ENCODE measurements at places on chromosomes 4 and X.

DNA sequence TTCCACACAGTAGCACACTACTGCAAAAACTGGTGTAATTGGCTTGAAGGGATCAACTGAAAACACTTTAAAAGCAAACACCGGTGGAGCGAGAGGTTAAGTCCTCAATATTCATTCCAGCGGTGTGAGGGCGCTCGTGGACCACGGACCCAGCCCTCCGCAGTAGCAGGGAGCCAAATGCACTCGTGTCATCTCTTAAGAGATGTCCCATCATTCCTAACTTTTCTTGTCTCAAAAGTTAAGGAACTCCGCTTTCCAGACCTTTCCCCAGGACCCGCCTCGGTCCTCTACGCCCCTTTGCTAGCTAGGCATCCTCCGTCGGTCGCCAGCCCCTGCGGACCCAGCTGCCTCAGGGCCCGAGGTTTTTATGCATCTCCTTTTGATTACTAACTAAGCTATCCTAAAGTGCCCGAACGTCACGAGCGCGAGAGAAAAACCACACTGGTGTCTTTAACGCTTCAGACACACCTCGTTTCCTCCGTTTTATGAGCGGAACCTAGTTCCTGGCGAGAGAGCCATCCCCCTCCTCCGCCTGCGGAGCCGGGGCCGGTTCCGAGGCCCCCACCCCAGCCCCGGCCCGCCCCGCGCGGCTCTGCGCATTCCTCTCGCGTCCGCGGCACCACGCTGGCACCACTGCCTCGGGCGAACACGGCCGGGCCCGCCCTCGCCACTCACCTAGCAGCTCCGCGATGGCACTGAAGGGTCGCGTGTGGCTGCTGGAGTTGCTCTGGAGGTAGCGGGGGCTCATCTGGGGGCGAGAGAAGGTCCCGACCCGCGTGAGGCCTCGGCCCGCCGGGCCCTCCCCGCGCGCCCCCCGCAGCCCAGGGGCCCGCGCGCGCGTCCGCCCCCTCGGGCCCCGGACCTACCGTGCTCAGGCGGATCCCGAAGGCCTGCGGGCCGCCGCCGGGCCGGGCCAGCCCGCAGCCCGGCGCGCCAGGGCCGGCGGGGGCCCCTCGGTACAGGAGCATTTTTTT, 723 bp downstream of the MORC4 start:
- peak; percentile 27 for DNase-seq

DNA sequence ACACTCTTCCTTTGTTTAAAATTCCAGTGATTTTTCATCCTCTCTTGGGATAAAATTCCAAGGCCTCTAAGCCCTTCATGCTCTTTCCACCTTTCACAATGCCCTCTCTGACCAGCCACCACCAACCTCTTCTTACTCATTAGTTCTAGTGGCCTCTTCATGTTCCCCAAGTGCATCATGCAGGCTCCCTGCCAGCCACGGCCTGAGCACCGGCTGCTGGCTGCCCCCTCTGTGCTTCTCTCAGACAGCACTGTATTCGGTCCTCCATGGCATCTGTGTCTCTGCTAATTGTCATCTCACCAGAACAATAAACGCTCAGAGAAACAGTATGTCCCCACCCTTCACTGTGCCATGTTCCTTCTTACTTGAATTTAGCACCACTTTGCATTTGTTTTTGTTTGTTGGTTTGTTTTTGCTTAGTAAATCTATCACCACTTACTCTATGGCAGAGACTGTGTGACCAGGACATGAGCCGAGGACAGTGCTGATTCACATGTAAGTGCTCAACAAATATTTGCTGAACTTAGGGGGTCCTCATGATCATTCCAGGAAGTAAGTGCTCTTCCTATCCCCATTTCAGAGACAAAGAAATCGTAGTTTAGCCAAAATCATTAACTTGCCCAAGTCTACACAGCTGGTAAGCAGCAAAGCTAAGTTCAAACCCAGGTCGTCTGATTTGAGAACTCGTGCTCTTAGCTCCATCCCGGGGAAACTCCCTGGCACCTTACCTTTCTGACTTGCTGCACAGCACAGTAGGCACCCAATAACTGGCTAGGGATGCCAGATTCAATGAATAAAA, 77.1 kb upstream of the UCP1 start:
- no peak for DNase-seq

- DNase-seq: no peak
These were observed 187.1 kb upstream of the C1QTNF7 start for GRCh38 chr4:15240764-15241163.

- no peak for DNase-seq
These were observed 9.0 kb downstream of the ATP10D start for GRCh38 chr4:47494124-47494430.

DNA sequence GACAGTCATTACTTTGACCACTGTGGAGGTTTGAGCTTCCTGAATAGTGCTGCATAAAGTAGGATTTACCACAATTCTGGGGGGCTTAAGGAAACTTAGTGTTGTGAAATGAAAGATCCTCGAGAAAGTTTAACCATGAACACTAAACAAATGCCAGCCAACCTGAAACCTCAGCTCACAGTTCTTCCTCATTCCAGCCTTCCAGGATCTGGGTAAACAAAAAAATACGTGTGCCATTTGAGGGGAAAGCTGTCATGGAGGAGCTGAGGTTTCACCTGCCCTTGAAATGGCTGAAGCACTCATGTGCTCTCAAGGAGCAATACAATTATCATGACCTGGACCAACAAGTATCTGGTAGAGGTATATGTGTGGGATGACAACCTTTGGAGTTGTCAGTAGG, 142.7 kb downstream of the NPNT start:
- DNase-seq: no peak

DNA sequence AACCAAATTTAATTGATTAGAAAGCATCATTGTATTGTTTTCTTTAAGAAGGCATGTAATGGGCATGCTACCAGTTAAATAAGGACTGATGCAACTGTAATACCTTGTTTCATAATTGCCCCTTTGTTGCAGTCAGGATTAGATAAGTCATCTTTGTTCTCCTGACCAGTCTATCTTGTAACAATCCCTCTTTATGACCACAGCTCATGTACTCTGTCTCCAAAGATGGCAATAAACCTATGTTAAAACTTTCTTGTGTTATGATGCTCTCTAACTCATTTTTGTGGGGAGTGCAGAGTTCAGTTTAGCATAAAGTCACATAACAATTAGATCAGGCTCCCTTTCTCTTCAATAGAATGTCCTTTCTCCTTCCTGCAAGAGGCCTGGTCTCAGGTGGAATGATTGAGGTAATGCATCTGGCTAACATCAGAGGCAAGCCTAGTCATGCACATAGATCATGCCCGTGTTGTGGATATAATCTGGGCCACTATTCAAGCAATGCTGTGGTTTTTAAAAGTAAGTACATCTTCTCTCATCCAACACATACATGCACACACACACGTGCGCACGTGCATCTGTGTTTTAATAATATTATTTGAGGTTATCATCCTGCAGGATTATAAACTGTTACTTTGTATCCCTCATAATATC, 45.6 kb downstream of the TMEM154 start:
- DNase-seq: no peak

DNA sequence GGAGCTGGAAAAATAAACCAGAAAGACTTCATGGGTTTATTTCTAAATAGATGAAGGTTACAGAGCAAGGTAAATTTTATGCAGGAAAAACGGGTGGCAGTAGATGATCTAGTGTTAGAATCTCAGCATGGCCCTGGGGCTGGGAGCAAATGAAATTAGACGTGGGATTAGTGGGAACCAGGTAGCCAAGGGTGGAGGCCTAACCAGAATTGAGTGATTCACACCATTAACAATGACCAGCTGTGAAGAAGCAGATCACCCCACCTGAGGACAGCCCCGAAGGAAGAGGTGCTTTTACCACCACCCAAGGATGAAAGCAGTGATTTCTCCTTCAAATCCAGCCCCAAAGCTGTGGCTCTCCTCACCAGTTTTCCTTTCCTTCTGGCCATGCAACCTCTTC, 20.8 kb upstream of the ACSL1 start:
- no peak for DNase-seq

GRCh38 chrX:125327891-125328290, 8.2 kb downstream of the TEX13C start:
- DNase-seq: no peak

All from omental fat pad (tissue), 4 donors.